ENCODE measurements at places on chromosomes 5 and 9.

GRCh38 chr5:79256563-79256962, 20.6 kb downstream of the JMY start:
- DNase-seq: no peak

DNA sequence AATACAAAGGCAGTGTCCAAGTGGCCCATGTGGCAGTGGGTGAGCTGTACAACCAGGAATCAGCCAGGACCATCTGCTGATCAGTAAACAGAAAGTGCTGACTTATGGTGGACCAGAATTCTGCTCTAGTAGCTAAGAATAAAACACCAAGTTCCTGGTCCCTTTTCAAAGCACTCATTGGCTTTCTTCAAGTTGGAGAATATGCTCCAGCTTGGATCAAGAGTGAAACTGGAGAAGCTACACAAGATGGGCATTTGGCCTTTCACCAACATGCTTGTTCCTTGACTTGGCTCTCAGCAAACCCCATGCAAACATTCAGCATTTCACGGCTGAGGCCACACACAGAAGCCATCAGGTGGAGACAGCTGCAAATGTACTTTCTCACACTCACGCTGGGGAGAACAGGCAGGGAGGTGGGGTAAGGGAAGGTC, 32.1 kb downstream of the MARCHF3 start:
- DNase-seq: no peak

DNA sequence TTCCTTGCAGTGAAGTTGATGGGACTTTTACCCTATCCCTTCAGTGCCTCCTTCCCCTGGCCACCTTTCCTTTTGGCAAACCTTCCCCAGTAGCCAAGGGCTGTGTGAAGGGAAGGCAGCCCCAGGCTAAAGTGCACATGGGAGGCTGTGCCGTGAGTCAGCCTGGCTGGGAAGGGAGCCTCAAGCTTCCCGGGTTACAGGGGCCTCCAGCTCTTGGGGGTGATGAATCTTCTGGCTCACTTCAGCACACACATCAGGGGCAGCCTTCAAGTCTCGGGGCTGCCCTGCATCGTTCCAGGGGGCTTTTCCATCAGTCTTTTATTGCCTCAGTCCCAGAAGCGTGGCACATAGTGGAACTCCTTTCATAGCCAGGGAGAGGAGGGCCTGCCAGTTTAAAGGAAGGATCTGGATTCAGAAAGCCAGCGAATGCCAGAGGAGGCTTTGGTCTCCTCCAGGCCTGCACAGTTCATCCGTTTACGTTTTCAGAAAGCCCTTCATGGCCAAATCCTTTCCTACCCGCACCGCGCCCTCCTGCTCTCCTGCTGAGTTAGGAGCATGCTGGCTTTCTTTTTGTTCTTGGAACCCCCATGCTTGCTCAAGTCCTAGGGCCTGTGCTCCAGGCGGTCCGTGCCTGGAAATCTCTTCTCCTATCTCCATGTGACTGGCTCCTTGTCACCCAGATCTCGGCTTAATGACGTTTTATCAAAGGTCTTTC, 134.8 kb upstream of the KLF4 start:
- no peak for DNase-seq

GRCh38 chr9:25658571-25658970, 19.7 kb downstream of the TUSC1 start:
- no peak for DNase-seq

GRCh38 chr5:95401626-95402025, 10.5 kb downstream of the FAM81B start:
- DNase-seq: no peak

DNA sequence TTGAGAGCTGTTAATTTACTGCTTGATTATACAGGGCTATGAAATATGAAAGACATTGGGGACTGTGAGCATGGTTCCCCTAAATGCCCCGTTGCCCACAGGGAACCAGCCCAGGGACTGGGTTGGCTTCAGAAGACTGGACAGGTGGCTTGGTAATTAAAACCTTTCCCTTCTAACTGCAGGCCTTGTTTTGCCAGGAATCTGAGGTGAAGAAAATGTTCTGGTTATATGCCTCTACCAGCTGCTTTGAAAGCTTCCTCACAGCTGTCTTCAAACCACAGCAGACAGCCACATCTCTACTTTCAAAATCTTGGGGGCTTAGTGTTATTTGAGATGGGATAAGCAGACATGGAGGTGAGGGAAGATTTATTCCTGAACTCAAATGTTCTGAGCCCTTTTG, 153.3 kb upstream of the SPRY4 start:
- DNase-seq: no peak

- peak; percentile 46 for DNase-seq
These were observed at the start of gene PCAT7 for GRCh38 chr9:94554439-94555331. PCAT7 (plus strand) TSS chr9:94555083.

- no peak for DNase-seq
These were observed 191.4 kb downstream of the MTRR start for GRCh38 chr5:8060235-8060952.

- no peak for DNase-seq
These were observed 26.7 kb downstream of the XRCC4 start for GRCh38 chr5:83104021-83104420.

DNA sequence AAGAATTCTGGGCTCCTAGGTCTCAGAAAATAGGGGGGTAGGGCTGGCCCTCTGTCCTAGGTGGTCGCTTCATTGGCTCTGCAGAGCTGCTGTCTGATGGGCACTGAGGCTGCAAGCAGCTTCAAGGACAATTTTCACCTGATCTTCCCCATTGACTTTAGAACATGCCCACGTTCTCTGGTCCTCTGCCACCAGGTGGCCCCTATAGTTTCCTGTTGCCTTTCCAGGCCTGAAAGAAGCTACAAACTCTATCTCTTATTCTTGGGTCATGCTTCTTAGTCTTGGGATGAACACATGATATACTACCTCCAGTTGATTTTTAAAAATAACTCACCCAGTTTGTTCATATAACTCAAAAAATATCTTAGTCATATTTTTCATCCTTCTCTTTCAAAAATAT, 26.3 kb downstream of the SPZ1 start:
- peak; percentile 27 for DNase-seq

DNA sequence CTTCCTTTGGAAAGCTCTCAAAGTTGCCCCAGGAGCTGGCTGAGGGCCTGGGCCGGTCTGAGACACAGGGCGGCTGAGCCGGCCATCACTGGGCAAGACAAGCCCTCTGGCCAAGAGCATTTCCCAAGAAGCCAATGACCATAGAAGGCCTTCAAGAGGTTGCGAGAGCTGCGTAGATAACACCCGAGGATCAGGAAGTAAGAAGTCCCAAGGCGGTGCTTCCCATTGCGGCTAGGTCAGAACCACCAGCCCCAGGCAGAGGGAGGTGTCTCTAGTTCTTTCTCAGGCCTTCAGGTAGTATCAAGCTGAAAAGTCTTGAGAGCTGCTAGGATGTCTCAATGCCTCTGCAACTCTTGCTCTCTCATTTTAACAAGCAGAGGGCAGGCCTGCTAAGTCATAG, 54.0 kb upstream of the C5orf58 start:
- DNase-seq: no peak

GRCh38 chr5:153613144-153613543, 122.7 kb downstream of the GRIA1 start:
- DNase-seq: no peak

DNA sequence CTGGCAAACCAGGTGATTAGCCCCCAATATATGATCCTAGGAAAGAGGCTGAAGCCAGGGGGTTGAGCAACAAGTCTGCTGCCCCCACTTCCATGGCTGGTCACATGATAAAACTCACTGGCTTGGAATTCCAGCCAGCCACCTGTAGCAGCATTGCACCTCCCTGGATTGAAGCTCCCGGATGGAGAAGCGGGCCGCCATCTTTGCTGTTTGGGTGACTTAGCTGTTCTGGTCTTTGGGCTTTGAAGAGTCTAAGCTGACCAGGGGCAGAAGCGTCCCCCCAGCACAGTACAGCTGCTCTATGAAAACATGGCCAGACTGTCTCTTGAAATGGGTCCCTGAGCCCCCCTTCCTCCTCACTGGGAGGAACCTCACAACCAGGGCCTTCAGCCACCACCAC, 610.2 kb downstream of the ANXA1 start:
- no peak for DNase-seq

Data from NT2/D1 (cell line).